Inflammatory macrophage (primary cell): ENCODE measurements at places on chromosomes 5 and 9.
A peak's percentile ranks its signal among the peaks of the same experiment; 100 is the strongest.

DNA sequence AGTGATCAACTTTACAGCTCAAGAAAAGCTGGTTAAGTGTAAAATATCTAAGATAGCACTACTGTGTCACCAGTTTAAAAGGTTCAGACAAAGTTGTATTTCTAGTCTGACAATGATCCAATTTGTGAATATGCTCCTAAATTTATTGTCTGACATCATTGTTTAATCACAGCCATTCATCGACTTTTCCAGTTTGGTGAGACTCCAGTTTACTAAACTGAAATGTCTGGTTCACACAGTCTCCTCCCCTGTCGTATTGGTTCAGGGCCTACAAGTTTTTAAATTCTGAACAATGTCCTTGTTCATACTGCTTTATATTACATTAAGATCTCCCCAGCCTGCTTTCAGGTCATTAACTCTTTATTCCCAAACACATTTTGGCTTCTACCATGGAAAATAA is 161.4 kb downstream of the CHSY3 start:
- no peak for DNase-seq

- no peak for DNase-seq
Observed at GRCh38 chr9:35001803-35002502, 12.4 kb downstream of the DNAJB5 start.

GRCh38 chr9:96342571-96343245 is 40.7 kb upstream of the HSD17B3 start:
- no peak for DNase-seq

GRCh38 chr5:69414885-69415583 is at the start of gene MARVELD2:
Gene MARVELD2 (plus strand): TSS chr5:69415116. CDS start chr5:69419386, 4,270 bp downstream.
- peak; percentile 34 for DNase-seq

DNA sequence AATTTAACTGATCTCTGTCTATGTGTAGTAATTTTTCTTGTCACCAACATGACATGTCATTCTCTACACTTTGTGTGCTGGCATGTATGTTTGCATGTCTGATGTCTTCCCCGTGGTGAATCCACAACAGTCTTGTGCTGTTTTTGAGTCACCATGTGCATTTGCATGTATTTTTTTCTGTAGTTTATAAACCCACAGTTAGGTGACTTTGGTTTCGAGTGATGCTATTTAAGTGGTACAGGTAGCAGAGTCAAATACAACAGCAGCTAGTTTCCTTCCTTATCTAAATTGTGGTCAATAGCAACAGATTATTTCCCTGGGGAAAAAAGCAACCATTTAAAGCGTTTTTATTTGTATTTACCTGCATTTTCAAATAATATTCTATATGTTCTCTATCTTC is 89.9 kb upstream of the FSD1L start:
- no peak for DNase-seq

- peak; percentile 98 for DNase-seq
Observed at GRCh38 chr9:124202447-124202971, 55.2 kb upstream of the NEK6 start.

DNA sequence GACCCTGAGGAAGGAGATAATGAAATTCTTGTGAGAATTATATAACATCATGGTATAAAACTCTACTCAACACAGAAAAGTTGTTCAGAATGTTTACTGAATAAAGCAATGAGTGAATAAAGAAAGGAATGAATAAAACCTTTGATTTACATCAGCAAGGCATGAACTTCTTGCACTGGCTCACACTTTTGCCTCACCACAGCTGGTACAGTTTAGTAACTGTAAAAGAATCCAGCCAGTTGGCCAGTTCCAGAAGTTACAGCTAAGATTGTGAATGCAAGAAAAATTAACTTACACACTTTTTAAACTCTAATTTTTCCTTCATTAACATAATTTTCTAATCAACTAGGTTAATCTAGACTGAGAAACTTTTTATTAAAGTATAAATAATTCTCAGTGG is 490.9 kb downstream of the NFIB start:
- no peak for DNase-seq

DNA sequence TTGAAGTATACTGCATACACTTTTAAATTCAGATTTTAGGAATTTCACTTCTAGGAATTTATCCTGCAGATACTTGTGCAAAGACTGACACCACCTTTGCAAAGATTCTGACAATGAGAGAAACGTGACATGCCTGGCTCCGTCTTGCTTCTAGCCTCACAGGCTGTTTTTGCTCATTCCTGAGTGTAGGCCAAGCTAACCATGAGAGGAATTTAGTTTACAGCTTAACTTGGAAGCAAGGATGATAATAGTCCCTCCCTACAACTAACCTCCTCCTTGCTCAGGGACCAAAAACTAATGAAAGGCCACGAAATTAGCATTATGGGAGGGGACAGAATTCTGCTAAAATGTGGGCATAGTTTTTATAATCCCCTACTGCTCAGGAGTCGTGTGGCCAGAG is 31.1 kb downstream of the C5orf22 start:
- peak; percentile 19 for DNase-seq

GRCh38 chr9:21904371-21904770 is 89.8 kb downstream of the CDKN2A start:
- no peak for DNase-seq

- no peak for DNase-seq
Observed at GRCh38 chr5:133683646-133684596, 71.6 kb upstream of the FSTL4 start.

DNA sequence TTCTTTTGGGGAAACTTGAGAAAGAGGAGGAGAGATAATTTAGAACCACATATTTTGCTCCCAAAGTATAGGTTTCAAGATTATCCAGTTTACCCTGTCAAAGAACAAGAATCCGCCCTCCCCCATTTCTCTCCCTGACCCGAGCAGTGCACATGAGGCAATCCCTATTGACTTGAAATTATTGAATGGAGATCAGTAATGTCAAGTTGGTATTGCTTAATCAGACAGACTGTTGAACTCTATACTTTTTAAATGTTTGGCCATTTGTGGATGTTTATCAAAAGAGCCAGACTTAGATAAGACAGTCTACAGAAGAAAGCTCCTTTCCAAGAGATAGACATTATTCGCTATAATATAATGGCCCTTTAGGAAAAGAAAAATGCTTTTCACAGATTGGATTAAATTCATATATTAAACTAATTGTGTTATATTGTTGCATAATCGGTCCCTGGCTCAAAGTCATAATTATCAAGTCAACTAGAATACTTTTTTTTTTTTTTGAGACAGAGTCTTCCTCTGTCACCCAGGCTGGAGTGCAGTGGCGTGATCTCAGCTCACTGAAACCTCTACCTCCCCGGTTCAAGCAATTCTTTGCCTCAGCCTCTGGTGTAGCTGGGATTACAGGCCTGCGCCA is 5.3 kb downstream of the SLC25A25 start:
- no peak for DNase-seq

DNA sequence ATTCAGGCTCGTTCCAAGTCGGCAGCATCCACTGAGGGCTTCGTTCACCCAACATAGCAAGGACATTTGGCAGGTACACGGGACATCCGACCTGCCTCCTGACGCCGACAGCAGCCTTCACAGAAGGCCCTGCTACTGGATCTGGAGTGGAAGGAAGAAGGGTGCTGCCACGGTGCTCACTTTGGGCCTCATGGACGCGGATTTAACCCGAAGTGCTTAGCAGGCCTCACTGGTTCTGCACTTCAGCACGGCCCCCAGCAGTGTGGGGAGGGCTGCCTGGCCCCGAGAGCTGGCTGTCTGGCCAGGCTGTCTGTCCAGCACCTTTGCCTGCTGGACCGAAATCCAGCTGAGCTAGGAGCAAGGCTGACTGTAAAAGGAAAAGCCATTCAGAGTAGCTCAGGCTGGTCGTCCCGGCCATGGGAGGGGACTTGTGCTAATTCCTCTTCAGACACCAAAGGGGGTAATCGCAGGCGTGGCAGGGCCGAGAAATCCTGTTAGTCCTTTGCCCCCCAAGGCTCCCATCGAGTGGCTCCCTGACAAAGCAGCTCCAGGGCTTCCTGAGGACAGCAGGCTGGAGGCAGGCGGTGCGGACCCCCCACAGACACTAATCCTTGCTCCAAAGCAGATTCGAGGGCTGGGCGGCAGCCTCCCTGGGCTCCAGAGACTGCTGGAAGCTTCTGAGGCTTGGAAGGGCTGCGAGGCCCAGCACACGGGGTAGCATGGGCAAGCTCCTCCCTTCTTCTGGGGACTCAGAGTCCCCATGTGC is 11.1 kb upstream of the RXRA start:
- no peak for DNase-seq

DNA sequence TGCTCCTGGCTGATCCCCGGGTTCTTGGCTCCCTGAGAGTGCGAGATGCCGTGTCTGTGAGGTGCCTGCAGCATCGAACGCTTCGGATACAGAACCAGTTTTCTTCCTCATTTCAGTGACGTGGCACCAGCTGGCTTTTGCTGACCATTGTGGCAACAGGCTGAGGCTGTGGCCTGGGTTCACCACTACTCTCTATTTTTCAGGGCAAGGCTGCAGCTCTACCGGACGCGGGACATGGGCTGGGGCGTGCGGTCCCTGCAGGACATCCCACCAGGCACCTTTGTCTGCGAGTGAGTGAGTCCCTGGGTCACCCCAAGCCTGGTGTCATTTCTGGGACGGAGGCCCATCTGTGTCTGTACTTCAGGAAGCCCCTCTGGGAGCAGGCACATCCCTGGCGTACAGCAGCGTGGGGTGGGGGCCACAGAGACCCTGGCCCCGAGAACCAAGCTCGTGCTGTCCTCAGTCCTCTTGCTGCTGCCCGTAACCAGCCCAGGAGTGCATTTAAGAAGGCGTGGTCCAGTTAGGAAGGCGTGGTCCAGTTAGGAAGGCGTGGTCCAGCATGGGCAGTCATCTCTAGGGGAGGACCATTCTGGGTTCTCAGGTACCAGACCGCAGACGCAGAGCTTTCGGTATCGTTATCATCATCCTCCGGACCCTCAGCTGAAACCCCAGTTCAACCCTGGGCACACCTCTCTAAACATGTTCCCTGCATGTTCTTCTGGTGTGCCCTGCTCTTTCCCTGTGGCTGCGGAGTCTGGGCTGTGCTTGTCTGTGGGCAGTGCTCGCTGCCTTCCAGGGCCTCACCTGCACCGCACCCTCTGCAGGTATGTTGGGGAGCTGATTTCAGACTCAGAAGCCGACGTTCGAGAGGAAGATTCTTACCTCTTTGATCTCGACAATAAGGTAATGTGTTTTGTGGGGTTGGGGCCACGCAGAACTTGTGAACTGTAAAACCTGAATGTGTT is 60.1 kb upstream of the CACNA1B start:
- DNase-seq, result no peak

DNA sequence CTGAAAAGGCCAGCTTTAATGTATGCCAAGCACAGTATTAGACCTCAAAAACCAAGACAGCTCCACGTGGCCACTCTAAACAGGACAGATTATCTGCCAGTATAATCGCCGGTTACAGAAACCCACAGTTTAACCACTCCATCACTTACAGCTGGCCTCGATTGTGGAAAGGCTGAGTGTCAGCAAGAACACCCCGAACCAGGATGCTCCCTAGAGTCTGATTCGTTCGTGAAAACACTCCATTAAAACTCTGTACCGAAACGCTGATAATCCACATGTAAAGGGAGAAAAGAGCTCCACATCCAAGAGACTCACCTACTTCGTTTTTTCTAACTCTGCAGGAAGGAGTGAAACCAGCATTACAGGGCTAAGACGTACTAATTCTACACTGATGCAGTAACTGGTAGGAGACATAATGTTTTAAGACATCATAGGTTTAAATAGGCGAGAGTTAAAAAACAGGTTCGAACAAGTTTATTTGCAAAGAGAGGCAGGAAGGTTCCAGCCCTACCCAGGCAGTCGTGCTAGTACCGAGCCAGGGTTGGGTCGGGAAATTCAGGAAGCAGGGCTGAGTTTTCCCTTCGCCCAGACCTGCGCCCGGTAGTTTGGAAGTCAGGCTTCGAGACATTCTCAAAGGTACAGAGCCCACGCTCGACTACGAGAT is 949 bp downstream of the SERINC5 start:
- no peak for DNase-seq

GRCh38 chr9:135926402-135927194 is 19.3 kb upstream of the CAMSAP1 start:
- peak; percentile 90 for DNase-seq

DNA sequence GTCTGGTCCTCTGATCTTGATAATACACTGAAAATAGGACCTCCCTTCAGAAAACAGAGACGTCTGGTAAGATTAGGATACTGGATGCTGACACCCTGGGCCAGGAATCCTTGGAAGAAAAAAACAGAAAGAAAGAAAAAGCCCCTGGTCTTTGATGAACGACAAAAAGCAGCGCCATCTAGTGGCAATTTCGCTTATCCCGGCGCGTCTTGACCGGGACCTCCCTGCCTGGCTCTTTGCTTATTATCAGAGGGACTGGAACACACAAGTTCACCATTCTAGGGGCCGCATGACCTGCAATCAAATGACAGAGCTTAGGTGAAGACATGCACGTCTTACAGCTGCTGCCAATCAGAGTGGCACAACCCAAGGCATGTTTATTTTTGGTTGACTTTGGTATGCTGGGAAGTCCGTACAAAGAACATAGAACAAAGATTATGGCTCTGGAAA is 114.9 kb upstream of the NFIB start:
- DNase-seq, result peak; percentile 38

GRCh38 chr9:29625292-29625731 is 2052.0 kb upstream of the C9orf72 start:
- no peak for DNase-seq

DNA sequence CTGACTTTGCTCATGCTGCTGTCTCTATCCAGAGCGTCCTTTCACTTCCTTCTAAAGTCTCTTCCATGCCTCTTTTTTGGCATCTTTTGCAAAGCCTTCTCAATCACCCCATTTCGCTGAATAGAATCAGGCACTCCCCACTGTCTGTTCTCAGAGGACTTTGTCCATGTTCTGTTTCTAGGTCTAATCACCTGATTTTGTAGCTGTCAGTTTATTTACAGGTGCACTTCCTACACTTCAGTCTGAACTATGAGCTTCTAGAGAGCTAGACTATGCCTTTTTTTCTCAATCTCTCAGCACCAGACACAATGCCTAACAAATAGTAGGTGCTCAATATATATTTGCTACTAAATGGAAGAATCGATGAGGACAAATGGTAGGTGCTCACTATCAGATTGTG is 29.9 kb downstream of the TLR4 start:
- no peak for DNase-seq

DNA sequence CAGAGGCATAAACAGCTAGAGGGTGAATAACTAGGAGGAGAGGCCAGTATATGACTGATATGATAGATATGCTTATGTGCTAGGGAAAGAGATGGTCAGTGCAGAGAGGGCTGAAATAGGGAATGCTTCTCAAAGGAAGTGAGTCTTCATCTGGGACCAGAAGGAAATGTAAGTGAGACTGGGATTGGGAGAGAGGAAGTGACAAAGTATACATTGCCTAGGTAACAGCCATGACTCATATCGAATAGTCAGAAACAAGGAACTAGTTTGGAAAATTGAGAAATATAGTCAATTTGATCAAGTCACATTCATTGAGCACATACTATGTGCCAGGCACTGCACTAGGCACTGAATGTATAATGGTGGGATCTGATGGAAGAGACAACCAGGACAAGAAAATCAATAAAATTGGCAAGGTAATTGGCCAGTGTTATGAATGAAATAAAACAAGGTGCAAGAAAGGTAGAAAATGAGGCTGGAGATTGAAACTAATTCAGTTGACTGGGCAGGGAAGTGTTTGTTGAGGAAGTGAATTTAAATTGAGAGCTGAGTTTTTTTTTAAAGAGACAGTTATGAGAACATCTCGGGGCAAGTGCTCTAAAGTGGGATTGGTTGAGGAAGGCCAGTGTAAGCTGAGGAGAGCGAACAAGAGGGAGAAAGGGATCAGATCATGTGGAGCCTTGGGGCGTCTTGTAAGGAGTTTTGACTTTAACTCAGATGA is 4.3 kb downstream of the ERAP2 start:
- peak; percentile 65 for DNase-seq

GRCh38 chr9:84136119-84136868 is 155.7 kb downstream of the RMI1 start:
- DNase-seq, result no peak
